SHP77 (cell line): ENCODE measurements at places on chromosomes 5 and 9.

DNA sequence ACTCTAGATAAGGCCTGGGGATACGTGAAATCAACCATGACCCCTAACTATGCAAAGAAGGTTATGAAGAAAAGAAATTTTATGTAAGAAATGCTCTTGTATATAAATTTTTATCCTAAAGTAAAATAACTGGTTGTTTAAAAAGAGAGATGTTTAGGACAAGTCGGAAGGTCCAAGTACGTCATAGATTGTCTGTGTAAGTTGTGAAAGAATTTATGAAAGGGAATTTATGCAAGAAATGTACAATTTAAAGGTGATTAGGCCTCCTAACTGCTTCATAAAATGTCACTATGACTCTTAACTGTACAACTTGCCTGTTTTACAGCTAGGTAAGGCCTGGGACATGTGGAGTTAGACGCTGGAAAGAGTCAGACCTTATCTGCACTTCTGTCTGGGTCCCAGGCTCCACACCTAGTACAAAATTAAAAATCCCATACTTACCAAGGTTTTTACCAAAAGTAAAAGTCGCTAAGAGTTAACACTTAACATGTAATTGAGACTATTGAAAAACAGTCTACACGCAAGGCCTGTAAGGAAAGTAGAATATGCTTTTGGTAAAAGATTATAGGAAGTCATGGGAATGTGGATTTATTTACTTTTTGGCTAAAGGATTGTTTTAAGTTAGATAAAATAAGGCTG is 77.4 kb downstream of the KIAA0825 start:
- DNase-seq = no peak

DNA sequence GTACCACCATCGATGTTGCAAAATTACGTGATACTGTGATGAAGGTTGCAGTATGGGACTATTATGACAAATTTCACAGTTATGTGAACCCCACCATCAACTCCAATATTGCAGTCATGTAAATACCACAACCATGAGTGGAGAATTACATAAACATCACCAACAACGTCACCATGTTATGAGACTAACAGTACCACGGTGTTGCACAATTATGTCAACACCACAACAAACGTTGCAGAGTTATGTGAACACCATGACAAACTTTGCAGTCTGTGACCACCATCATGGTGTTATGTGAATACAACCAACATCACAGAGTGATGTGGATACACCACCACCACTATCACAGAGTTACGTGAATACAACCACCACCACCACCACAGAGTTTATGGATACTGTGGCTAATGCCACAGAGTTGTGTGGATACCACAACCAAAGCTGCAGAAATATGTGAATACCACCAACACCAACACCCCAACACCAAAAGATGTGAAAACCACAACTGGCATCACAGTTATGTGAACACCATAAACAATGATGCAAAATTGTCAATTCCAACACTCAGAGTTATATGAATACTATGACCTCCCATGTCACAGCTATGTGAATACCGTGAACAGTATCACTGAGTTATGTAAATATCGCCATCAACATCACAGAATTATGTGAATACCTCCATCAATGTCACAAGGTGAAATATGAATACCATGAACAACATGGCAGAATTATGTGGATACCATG is 62.4 kb downstream of the SHC3 start:
- DNase-seq = no peak

GRCh38 chr5:156522651-156523529 is 195.9 kb downstream of the SGCD start:
- no peak for DNase-seq

DNA sequence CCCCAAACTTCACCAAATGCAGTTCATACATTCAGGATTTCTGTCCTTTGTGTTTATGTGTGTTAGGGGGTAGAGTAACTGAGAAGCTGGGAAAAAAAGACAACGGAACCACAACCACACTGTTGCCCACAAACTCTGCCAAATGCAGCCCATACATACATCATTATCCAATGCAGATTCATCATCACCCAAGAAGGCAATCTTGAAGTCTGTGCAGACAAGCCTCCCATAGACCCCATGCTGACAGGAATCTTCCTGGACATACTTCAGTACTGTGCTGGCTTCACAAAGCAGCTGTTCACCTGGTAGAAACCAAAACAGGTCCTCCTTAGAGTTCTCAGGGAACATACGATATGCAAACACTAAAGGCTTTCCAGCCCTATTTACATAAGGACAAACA is 38.9 kb downstream of the MTMR12 start:
- no peak for DNase-seq
